ENCODE measurements at places on chromosomes 4 and X.

- DNase-seq = no peak
Measured at GRCh38 chrX:84724576-84724975, 222.3 kb upstream of the HDX start.

DNA sequence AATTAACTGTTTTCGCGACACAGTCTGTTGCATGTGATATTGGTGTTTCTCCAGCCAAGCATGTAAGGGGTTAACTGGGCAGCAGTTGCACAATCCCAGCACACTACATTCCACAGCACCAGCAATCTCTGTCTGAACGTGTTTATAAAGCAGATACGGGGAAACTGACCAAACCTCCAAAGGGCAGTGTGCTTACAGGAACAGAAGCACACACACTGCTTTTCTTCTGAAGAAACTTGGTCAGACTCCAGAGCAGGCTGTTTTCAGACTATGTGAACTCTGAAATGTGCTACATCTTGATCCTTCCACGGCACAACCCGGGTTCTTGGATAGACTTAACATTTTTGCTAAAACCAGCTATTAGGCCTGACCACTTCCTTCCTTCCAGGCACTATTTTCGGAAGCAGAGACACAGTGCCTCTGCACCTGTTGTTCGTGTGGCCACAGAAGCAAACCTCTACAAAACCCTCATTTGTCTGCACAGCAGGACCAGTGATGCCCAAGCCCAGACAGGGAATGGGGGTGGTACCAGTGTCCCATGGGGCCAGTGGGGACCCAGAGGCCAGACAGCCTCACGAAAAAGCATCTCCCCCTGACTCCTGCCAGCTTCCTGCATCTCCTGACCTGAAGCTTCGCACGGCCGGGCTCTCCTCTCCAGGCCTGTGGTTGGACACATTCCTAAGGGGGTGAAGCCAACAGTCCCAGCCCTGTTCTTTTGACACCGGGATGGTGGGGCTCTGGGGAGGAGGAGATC is 90.1 kb downstream of the IRF2 start:
- no peak for DNase-seq

GRCh38 chrX:102765809-102766208 is 45.3 kb downstream of the GPRASP3 start:
- DNase-seq = no peak

GRCh38 chr4:187283201-187283955 is 559.7 kb upstream of the FAT1 start:
- peak; percentile 4 for DNase-seq

DNA sequence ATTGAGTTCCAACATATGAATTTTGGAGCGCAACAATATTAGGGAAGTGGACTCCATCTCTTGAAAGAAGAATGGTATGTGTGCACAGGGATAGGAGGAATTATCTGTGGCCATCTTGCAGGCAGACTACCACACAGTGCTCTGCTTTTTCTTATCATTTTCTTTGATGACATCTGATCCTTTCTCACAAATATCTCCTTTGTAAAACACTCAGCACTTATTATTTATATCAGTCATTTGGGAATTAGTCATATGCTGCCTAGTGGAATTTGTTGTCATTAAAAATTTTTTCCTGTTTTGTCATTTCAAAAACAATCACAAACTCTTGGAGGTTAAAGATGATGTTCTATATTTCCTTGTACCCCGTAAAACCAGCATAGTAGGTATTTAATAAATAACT is 444.3 kb upstream of the ATOH1 start:
- DNase-seq = no peak

GRCh38 chrX:150566734-150567182 is 1.7 kb upstream of the MTM1 start:
- no peak for DNase-seq

- no peak for DNase-seq
Measured at GRCh38 chr4:130648570-130648969, 1552.6 kb downstream of the C4orf33 start.

- no peak for DNase-seq
Measured at GRCh38 chr4:107034091-107034995, 1.8 kb downstream of the DKK2 start.

DNA sequence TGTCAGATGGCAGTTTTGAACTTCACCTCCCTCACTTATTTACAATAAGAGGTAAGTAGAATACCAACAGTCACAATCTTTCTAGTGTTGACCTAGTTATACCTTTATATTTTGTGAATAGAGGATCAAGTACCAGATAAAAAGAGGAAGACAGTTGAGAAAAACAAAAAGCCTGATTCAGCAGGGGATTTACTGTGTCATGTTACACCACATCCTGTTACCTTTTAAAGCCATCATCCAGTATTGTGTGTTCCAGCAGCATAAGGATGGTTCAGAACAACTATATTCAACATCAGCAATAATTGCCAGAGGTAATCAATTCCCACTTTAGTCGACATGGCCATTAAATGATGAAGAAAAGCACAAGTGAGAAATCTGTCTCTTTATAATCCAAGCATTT is 21.3 kb upstream of the CXCL6 start:
- DNase-seq = no peak
